Fibroblast of skin of back (primary cell): ENCODE measurements at places on chromosomes 2 and 18.

- peak; percentile 62 for DNase-seq
Observed at GRCh38 chr2:111617299-111618225, 266.4 kb downstream of the ANAPC1 start.

DNA sequence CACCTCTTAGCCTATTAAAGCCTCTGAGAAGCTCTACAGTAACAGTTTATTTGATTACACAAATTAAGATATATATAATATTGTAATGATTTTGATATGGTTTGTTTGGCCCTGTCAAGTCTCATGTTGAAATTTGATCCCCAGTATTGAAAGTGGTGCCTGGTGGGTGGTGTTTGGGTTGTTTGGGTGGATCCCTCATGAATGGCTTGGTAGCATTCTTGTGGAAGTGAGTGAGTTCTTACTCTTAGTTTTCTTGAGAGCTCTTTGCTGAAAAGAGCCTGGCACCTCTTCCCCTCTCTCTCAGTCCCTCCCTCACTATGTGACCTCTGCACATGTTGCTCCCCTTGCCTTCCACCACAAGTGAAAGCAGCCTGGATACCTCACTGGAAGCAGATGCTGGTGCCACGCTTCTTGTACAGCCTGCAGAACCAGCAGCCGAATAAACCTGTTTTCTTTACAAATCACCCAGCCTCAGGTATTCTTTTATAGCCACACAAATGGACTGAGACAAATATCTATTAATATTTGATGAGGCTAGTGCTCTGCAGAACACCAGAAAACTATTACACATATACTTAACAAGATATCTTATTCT, 52.8 kb downstream of the SLC4A10 start:
- no peak for DNase-seq

DNA sequence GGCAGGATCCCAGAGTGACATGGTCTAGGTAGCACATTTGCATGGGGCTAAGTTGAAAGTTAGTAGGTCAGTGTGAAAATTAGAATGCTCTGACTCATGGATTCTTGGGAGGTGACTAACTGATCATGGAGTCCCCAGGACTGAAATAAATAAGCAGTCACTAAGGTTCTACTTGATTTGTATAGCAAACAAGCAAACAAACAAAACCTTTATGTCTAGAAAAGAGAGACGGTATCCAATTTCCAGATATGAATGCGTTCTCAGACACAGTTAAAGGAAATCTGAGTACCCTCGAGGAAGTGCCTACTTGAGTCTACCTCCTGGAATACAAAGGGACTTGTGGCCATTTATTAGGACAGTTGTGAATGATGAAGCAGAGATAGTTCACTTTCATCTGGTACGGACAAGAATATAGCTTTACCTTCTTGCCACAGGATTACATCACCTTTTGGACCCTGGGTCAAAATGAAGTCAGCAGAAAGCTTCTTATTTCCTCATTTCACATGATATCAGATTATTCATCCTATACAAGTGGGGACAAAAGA, 54.3 kb upstream of the AGPS start:
- peak; percentile 71 for DNase-seq

GRCh38 chr2:85524336-85524908, 14.5 kb upstream of the MAT2A start:
- no peak for DNase-seq

DNA sequence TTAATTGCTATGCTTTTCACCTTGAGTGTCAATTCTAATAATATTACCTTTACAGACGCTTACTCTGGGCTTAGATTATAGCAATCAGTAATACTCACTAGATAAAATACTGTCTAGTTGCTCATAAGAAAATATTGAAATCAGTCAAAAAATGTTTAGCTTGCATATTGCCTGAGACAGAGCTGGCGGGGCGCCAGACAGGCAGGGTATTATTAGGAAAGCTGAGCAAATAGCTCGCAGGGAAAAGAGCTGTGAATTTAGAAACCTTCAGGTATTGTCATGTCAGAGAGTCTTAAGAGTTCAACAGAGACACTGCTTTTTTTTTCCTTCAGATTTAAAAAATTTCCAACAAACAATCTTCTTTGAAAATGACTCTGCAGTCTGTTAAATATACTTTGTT, 118.4 kb downstream of the MEIS1 start:
- peak; percentile 13 for DNase-seq

DNA sequence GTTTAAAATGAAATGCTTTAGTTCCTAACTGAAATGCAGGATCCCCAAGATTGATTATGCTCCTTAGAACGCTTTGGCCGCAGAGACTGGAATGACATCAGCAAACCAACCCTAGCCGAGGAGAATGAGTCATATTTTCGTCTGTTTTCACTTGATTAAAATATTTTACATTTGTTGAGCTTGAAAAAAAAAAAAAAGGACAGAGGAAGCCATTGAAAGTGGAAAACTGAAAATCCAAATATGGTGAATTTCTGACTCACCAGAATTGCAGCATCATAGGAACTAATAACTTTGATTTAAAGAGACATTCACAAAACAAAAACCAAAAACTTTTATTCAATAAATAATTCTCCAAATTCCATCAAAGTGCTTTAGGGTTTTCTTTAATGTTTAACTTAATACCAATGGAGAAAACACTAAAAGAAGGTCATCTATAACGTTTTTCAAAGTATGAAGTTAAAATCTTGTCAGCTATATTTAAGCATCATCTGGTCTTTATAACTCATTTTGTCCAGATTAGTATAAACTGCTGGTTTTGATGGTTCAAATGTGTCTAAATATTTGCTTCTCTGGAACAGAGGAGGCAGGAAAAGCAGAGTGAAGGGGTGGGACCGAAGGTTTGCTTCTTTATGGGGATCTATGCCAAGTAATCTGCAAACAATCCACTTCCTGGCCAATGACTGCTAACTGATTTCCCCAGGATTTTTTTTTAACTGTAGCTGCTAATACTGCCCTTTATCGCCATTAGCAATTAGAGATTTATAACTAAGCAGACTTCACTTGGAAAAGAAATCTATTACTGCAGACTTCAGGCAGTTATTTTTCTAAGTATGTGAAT, 30.9 kb upstream of the COL5A2 start:
- peak; percentile 97 for DNase-seq

- DNase-seq = no peak
Observed at GRCh38 chr18:54240629-54241107, 16.2 kb upstream of the MBD2 start.

DNA sequence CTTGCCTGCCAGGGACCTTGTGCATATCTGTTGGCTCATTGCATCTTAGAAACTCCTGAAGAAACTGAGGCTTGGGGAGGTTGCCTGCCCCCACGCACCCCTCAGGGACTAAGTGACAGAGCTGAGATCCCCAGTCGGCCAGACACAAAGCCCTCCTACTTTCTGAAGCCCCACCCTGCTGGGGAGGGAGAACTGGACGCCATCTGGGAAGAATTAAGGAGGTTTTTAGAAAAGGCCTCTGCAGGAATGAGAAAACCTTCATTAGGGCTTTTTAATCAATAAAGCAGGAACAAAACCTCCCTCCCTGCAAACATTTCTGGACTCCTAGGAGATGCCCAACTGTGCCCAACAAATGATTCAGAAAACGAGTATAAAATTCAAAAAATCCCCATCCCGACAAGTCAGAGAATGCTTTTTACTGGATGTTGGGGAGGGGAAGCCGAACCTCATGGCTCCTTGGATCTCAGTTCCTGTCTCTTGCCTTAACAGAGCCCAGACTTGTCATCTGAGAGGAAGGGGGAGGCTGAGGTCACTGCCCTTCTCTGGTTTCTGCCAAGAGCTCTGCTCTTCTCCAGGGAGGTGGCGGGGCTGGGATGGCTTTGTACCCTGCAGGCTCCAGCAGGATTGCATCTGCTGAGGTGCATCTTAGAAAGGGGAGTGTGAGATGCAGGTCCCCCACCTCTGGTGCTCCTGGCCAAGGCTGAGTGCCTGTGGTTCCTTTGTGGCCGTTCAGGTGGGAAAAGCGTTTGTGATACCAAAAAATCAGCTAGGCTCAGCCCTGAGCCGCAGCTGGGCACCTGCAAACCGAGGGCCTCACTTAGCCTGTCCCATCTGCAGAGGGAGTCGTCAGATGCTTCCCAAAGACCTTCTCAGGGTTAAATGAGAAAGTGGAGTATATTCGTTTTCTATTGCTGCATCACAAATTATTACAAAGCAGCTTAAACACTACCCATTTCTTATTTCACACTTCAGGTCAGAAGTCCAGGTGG, 142.4 kb downstream of the ZFP36L2 start:
- DNase-seq = peak; percentile 87

GRCh38 chr2:46793423-46794416, 121.9 kb downstream of the MCFD2 start:
- DNase-seq = no peak

DNA sequence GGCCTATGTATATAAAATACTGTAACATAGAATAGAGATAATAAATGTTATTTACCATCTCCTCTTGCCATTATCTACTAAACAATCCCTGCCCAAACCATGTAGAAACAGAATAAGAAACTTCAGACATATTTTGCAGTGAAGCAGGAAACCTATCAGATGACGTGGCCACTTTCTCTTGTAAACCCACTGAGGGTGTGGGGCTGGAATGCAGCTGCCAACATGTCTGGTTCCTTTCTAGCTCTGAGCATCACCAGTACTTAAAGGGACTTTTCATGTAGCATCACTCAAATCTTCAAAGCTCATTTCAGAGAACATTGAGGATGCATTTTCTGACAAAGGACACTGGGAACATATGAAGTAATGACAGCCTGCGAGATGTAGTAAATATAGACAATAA, 251.8 kb downstream of the LPIN1 start:
- DNase-seq = peak; percentile 78

GRCh38 chr2:187547353-187547979, 6.8 kb downstream of the TFPI start:
- peak; percentile 98 for DNase-seq

DNA sequence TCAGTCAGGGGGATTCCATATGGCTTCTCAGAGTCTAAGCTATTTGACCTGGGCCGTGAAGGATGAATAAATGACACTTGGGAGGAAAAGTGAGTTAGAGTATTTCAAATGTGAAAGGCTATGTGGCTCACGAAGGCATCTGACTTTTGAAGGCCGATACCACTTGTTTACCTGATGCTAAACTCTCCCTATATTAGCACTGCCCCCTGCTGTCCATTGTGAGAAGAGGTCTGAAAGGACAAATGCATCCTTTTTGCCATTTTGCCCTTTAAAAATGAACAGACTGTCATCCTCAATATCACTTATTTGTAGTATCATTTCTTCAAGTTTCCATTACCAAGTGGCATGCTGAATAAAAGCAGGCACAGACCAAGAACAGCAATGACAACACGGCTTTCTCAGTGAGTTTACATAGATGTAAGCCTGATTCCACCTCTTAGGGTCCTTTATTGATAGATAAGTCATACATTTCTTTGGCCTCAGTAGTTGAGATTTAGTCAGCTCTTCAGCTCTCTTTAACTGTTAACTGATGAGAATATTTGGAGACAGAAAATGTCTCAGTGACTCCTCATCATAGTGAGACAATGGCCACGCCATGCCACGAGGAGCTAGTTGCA, 40.1 kb downstream of the DOCK10 start:
- peak; percentile 70 for DNase-seq
